ENCODE measurements at places on chromosomes 3 and 15.

- no peak for DNase-seq
These were observed 33.4 kb upstream of the RSL24D1 start for GRCh38 chr15:55230051-55230670.

- no peak for DNase-seq
These were observed 203.8 kb upstream of the FEZF2 start for GRCh38 chr3:62577153-62577552.

DNA sequence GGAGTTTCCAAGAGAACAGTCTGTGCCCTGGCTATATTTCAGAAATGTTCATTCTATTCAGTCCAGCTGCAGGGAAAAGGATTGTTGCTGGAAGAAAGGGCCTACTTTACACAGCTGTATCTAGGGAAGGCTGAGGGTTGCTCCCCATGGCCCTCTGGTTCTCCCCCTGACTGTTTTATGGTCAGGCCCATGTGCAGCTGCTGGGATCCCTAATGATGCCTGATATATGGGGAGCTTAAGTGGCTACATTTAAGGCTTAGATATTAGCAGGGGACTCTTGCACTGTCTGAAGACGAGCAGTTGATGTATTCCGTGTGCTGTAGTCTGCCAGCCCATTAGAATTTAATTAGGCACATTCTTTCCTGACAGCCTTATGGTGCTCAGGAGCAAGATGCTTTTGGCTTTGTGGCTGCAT, 72.0 kb downstream of the FAM43A start:
- DNase-seq, result no peak

GRCh38 chr3:172750069-172750367, 508 bp upstream of the ECT2 start:
- no peak for DNase-seq

DNA sequence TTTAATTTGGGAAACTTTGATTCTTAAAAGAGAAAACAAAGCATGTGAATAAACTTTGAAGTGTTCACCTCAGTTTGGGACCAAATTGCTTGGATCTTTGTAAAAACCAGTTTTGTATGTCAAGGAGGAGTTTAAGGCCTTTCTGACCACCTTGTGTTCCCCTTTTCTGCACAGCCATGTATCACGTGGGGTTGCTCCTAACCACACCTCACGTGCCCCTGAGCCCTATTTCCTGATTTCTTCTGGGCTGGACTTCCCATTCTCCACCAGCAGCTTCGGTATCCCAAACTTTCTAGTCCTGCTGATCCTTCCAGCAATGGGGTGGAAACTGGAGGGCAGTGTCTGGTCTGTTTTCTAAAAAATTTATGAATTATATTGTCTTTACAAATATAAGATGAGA, 76.4 kb upstream of the STT3B start:
- no peak for DNase-seq

DNA sequence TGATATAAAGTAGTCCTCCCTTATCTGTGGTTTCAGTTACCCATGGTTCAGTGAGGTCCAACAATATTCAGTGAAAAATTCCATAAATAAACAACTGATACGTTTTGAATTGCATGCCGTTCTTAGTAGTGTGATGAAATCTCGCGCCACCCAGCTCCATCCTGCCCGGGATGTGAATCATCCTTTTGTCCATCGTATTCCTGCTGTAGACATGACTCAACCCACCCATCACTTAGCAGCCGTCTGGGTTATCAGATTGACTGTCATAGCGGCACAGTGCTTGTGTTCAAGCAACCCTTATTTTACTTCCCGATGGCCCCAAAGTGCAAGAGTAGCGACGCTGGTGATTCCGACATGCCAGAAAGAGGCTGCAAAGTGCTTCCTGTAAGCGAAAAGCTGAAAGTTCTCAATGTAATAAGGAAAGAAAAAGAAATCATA, 48.0 kb upstream of the MEX3B start:
- DNase-seq, result no peak

DNA sequence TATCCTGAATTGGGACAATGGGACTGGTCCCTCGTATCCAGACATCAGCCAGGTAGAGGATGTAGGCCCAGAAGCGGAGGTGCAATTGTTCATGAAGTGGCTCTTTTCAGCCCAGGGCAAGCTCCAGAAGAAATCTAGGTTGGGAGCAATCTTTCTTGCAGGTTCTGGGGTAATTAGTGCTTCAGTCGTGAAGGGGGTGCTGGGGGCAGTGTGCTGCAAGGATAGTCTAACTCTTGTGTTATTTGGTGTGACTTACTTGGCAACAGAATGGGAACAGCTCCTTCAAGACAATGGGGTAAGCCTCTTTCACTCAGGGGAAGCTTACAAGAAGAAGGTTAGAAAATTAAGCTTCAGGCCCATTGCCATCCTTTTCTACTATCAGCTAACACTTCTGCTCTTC, 273.0 kb downstream of the DIPK2A start:
- DNase-seq, result no peak

- no peak for DNase-seq
These were observed 124.5 kb upstream of the PLXNA1 start for GRCh38 chr3:126858401-126858800.

- no peak for DNase-seq
These were observed 518.2 kb downstream of the CADM2 start for GRCh38 chr3:85476891-85477495.

- DNase-seq, result no peak
These were observed 401.7 kb downstream of the NLGN1 start for GRCh38 chr3:173799060-173799816.

DNA sequence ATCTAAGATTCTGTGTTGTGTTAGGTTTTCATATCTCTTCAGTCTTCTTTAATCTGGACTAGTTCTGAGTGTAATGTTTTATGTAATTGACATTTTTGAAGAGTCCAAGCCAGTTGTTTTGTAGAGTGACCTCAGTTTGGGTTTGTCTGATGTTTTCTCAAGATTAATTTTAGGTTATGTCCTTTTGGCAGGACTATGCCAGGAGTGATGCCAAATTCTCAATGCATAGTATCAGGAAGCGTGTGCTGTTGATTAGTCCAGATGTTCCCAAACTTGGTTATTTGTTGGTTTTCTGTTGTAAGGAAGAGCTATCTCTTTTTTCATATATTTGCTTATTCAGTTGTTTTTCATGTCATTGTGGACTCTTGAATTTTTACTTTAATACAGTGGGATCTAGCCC, 32.6 kb downstream of the NMD3 start:
- no peak for DNase-seq

Data from stimulated activated CD4-positive, alpha-beta T cell treated with anti-CD3 and anti-CD28 coated beads, Interleukin-4, amount 100 ng/mL, for 24 hours (primary cell).